ENCODE measurements at places on chromosomes 7 and 10.

GRCh38 chr10:101000915-101001658 is 1.5 kb downstream of the LZTS2 start:
- DNase-seq = no peak

DNA sequence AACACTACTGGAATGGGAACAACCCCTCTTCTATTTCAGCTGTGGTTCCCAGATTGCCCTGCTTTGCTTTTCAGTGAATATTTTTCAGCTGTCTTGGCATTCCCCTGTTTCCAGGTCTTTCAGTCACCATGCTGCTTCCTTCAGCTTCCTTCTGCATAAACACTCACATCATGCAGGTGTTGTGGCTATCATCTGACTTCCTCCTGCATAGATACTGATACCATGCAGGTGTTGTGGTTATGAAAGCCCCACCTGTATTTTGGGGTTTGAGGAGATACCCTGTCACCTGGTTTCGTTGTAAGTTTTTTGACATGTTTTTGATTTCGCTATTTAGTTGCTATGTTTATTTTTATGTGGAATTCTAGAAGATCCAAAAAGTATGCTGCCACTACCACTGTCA is 71.5 kb downstream of the SLC35B4 start:
- DNase-seq = no peak

- no peak for DNase-seq
These were observed 32.5 kb downstream of the KAZALD1 start for GRCh38 chr10:101094121-101094879.

DNA sequence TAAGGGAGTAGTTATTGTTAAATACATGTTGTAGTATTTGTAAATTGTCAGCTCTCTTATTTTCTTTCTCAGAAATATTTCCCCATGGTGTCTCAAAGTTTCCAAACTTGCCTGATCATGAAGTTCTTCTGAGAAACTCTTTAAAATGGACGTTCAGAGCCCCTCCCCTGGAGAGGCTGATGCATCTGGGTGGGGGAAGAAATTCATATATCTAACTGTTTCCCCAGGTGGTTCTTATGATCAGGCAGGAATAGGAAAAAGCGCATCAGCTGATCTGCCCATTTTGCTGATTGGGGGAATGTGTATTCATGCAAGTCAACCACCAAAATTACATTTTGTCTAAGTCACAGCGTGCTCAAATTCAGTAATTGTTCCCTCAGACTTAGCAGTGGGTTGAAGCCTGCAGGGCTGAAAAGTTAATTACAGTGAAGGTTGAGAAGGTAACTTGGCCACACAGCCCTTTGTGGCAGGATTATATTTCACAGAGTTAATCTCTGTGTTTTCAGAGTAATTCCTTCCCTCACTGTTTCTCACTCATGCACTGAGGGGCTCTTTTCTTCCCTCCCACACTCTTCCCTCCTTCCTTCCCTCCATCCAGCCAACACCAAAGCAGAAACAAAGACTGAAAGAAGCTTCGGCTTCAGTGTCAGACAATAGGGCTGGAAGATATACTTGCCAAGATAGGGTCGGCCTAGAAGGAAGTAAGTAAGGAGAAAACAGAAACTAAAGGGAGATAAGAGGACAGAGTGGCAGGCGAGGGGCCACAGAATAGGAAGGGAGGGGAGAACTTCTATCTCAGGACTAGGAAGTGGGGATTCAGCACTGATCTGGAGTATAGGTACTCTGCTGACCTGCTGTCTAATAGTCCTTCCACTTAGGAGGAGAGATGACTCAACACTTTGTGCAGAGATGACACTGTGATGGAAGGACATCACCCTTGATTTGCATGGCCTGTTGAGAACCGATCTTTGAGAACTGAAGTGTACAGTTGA is 50.5 kb upstream of the STARD3NL start:
- no peak for DNase-seq

GRCh38 chr7:28669330-28669729 is 257.0 kb downstream of the CREB5 start:
- DNase-seq = no peak

DNA sequence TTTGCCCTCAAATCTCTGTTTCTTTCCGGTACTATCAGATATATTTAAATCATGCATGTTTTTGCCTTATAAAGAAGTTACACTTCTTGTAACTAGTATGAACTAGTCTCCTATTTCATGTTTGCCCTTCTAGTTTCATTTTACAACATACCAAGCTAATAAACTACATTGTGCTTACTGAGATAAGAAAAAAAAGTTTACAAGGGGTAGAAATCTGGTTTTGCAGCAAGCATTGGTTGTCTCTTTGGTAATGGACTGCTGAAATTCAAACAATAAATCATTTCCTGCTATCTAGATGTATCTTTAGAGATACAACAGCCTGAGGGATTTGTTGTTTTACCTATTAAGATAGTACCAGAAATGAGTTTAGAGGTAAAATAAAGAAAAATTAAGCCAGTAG is 18.8 kb downstream of the PTTG1IP2 start:
- no peak for DNase-seq

- DNase-seq = no peak
These were observed 96.1 kb downstream of the ARL4A start for GRCh38 chr7:12783421-12784095.

DNA sequence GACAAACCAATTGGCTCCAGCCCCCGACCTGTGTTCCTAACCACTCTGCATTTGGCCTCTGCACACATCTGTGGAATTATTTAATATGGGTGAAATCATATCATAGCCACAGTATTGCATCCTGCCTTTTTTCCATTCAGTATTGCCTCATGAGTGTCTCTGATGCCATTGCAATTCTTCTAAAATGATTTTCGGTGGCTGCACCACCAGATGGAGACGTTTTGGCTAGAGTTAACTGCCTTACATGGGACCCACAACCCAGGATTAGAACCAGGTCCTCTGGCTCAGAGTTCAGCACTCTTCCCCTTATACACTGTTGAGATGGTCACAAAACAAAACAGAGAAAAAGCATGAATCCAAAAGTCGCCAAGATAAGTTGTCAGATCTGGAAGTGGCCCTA is 180.8 kb downstream of the EMX2 start:
- DNase-seq = no peak

GRCh38 chr10:124160176-124160575 is 66.8 kb upstream of the CHST15 start:
- no peak for DNase-seq

GRCh38 chr7:101995121-101995520 is 177.7 kb downstream of the CUX1 start:
- no peak for DNase-seq

GRCh38 chr10:114174695-114175188 is 739 bp upstream of the CCDC186 start:
- DNase-seq = peak; percentile 45

DNA sequence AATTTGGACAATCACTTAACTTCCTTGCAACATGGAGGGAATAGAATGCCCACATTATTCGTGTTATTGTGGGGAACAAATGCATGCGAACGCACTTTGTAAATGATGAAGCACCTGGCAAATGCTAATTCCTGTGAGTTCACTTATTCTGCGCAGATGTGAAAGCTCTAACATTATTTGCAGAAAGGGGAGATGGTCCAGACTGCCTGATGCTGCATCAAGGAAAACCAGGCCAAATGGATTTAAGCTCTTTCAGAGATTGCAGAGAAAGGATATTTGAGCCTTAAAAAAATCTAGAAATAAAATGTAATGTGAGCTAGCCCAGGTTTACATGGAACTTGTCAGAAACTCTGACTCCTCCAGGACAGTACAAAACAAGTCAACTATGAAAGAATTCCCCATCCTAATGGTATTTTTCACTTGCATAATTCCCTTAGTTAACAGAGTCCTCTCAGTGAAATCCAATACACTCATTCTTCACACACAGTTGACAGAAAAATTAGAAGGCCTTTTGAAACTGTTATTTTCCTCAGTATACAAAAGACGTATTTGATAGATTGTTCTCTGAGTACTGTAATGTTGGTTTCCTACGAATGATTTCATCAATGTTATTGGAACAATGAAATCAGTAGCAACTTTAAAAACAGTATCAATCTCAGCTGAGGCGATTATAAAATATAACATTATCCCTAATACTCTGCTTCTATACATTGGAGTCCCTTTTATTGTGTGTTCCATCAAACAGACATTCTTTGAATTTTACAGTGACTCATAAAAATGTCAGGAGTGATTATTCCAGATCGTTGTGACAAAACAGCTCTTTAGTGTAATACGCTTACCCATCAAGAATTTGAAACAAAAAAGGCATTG is 136.3 kb upstream of the ANK3 start:
- no peak for DNase-seq

- DNase-seq = no peak
These were observed 198.7 kb downstream of the THSD7A start for GRCh38 chr7:11633310-11633709.

DNA sequence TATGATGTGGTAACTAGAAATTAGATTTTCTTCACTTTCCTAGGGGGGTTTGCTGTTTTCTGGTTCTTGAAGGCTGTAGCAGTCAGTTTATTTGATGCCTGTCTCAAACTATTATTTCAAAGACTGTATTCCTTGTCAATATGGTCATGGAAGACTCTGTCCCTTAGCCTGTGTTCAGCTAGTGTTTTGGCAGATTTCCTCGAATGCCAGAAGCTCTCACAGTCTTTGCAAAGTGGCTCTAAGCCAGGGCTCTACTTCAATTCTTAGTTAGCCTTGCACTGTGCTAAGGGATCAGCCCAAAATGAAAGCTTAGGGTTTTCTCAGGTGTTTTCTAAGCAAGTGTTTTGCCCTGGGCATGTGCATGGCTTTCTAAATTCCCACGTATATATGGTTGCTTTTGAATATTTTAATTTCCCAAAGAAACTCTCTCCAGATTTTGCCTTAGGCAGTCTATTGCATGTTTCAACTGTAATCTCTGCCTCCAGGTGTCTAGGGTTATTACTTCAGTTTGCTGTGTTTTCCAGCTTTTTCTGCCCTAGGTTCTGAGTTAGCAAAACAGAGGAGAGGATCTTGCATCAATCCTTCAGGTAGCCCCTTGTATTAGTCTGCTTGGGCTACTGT is 7.2 kb upstream of the C1GALT1 start:
- no peak for DNase-seq

GRCh38 chr10:73965890-73966768 is 31.8 kb upstream of the VCL start:
- DNase-seq = peak; percentile 98

DNA sequence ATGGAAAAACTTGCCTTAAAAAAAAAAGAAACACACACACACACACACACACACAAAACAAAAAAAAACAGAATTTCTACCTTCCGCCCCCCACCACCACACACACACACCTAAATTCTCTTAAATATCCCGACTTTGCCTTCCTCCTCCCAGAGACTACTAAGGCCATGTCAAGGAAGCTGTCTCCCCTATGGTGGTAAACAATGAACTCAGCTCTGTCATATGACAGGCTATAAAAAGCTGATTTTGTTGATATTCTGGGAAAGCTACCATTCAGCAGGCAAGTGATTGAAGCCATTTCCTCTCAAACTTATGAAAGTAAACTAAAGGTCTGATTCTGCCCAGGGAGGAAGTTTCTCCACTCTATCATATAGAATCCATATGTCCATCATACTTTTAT is 471.0 kb downstream of the GFRA1 start:
- peak; percentile 9 for DNase-seq

DNA sequence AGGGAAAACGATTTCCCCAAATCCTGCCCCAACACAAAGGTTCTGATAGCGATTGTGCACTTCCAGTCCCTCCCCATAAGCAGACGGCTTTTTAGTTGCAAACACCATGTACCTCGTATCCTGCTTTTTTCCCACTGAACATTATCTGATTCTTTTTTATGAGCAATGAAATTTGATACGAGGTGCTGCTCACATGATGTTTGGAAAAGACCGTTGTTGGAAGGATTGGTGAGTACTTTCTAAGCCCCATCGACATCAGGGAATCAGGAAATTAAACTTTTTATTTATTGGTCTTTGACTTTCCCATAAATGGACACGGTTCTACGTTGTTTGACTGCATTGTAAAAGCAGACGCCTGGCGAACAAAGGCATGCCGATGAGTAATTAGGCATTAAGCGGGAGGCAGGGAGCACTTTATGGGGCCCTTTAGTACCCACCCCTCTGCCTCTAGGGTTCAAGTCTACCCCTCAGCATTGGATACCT is 49.4 kb downstream of the TEX36 start:
- DNase-seq = no peak

- DNase-seq = no peak
These were observed 60.5 kb downstream of the SH2D4B start for GRCh38 chr10:80598084-80598798.

GRCh38 chr10:104809288-104810090 is 168.4 kb downstream of the SORCS3 start:
- DNase-seq = peak; percentile 68

GRCh38 chr10:99742254-99742653 is 10.2 kb downstream of the CUTC start:
- no peak for DNase-seq

DNA sequence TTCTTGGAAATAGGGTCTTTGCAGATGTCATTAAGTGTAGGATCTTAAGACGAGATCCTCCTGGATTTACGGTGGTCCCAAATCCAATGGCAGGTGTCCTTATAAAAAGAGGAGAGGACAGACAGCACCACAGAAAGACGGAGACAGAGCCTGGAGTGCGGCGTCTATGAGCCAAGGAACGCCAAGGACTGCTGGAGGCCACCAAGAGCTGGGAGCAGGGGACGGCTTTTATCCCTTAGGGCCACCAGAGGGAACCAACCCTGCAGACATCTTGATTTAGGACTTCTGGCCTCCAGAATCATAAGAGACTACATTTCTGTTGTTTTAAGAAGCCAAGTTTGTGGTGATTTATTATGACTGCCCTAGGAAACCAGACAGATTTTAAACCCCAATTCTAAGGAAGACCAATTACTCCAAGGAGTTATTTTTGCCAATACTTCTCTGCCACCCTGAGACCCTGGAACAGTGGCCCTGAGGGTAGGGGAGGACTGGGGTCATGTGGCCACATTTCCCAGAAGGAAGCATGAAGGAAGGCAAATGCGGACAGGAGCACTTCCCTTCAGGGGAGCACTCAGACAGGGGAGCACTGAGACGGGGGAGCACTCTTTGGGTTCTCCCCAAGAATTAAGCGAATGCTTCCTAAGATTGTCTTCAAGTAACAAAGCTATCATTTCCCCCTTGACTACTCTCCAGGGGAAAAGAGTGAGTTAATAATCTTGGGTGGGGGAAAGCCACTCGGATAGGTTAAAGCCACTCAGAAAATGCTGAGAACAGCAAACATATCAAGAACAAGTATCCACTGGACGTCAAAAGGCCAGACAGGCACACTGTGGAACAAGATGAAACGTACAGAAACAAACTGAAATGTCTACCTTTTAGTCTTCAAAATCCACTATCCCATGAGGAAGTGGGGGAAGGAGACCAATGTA is 67.5 kb downstream of the CHST15 start:
- peak; percentile 25 for DNase-seq

- DNase-seq = no peak
These were observed 222.3 kb upstream of the TMEM229A start for GRCh38 chr7:124255041-124255655.

Measured in GM23338 (cell line).